ENCODE measurements at places on chromosomes 11 and 22.

DNA sequence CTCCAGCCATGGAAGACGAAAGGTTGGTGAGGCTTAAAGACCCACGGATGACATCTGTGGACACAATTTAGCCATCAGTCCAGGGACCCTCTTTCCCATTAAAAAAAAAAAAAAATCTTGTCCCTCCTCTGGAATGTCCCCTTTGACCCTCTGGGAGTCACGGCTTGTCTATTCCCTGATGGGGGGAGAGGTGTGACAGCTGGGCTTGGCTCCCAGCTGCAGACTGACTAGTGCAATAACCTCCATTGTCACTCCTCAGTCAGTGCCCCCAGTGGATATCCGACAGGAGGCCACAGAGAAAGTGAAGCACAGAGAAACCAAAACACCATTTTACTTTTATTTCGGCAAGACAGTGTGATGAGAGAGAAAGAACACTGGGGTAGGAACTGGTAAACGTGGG lies 2.7 kb upstream of the VSIG2 start:
- DNase-seq: no peak

- peak; percentile 31 for DNase-seq
These were observed 33.4 kb downstream of the SERPIND1 start for GRCh38 chr22:20807315-20807752.

- DNase-seq: no peak
These were observed 10.5 kb upstream of the C11orf24 start for GRCh38 chr11:68282141-68282860.

GRCh38 chr11:2442589-2442988 lies 1.7 kb downstream of the TRPM5 start:
- DNase-seq: peak; percentile 55

GRCh38 chr11:19673924-19674729 lies 38.5 kb upstream of the NAV2 start:
- no peak for DNase-seq

- no peak for DNase-seq
These were observed 11.3 kb upstream of the ACER3 start for GRCh38 chr11:76849376-76849775.

- DNase-seq: no peak
These were observed 9.9 kb downstream of the MICAL2 start for GRCh38 chr11:12120031-12121008.

DNA sequence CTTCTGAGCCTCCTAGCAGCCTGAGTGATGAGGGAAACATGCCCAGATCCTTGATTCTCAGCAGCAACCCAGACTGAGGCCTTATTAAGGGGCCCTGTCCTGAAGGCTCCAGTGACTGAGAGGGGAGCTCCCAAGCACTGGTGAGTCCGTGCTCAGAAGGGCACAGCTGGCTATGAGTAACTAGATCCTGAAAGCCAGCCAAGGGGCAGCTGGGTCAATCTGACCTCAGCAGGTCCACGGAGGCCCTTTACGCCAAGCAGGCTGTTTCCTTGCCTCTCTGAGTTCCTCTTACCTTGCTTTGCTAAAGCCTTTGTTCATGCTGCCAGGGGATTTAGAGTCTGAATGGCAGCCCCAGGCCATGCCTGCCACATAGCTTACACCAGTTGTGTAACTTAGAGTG lies 19.3 kb upstream of the MIEF1 start:
- no peak for DNase-seq

DNA sequence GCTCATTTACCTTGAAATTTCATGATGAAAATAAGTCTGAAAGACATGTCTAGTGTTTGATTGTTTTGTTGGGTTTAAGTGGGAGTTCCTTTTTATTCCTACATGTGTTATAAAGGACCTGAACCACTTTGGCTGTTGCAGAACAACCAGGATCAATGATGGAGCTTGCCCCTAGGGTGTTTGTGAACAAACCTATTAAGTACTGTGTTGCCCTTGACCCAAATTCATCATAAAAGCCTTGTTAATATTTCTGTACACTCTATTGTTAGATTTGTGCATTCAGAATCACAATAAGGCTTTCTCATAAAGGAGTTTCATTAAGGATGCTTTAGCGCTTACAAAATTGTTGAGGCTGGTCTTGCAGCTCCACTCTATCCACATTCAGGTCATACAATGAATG lies 452.6 kb downstream of the NELL1 start:
- no peak for DNase-seq

DNA sequence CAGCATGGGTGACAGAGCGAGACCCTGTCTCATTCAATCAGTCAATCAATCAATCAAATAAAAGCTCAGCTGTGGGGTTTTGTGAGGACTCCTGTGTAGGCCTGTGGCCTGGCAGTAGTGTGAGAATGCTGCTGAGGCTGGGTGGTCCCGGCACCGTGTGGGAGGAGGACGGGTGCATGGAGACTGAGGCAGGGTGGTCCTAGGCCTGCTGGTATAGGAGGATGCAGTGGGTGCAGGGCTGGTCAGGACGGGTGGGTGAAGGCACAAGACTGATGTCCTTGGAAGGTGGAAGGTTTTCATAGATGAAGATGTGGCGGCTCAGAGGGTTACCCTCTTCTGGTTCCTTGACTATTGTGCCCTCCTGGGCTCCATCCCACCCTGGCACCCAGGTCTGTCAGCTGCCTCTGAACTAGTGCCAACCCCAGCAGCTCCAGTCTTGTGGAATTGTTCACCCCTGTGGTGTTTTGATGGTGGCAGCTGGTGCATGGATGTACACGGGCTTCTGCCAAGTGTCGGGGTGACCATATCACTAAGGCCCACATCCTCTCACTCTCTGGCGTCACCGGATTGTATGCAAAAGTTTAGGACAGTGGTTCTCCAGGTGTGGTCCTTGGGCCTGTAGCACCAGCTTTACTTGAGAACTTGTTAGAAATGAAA lies 23.7 kb downstream of the TANGO2 start:
- no peak for DNase-seq

DNA sequence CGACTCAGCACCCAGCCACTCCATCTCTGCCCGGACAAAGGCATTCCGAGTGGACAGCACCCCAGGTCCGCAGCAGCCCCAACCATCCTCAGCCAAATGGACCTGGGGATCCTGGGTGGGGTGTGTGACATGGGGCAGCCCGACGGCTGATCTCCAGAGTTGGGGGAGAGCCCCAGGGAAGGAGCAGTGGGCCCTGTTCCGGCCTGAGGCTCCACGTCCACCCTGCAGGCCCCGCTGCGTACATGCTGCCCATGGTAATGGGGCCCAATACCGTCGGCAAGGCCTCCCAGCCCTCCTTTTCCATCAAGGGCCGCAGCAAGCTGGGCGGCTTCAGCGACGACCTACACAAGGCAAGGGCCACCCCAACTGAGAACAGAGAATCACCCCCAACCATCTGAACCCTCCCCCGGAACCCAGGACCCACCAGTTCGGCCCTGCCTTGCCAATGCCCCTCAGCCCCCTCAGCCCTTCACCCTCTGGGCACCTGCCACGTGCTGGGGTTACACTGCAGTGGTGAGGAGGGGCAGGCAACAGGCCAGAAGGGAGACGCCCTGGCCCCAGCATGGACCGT lies 5.4 kb downstream of the SCGB1C1 start:
- DNase-seq: no peak

- DNase-seq: no peak
These were observed 36.3 kb upstream of the SOX6 start for GRCh38 chr11:16392616-16393015.

DNA sequence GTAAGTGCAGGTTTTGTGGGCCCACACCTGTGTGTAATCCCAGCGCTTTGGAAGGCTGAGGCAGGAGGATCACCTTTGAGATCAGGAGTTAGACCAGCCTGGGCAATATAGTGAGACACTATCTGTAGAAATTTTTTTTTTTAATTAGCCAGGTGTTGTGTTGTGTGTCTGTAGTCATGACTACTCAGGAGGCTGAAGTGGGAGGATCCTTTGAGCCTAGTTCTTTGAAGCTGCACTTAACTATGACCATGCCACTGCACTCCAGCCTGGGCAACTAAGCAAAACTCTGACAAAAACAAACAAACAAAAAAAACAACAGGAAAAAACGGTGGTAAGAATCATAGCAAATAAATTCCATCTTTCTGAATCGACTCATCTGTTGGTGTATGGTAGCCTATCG lies 268.6 kb upstream of the PDGFD start:
- no peak for DNase-seq

DNA sequence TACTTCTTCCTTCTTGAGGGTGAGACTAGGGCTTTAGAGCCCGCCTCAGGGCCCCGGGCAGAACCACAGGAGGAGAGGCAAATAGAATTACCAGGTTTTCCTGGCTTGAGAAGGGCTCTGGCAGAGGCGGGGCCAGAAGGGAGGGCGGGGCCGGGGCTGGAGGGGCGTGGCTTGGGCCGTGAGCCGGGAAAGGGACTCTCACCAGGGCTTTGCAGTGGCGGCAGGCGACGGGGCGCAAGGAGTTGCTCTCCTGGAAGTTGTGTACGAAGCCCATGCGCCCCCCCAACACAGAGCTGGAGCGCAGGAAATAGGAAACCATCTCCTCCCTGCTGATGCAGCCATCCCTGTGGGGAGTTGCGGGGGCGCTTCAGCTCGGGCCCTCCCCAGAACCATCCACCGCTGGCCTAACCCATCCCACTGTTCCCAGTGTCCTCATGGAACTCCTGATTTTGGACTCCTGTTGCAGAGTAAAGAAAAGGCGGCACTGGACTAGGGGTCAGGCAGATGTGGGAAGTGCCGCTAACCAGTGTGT lies 6.9 kb upstream of the NRXN2 start:
- DNase-seq: no peak

GRCh38 chr11:34064291-34064690 lies 12.8 kb downstream of the CAPRIN1 start:
- DNase-seq: no peak

DNA sequence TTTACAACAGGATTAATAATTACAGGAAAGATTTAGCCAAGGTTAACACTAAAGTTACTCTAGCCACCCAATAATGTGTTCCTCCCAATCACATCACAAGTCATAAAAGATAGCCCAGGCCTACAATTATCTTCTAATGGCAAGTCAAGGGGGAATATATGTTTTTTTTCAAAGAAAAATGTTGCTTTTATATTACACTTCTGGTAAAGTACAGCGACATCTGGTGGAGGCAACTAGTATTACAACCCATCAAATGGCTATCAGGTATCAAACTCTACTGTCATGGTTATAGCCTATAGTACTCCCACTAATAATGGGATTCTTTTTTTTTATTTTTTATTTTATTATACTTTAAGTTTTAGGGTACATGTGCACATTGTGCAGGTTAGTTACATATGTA lies 71.8 kb downstream of the XRRA1 start:
- DNase-seq: no peak

DNA sequence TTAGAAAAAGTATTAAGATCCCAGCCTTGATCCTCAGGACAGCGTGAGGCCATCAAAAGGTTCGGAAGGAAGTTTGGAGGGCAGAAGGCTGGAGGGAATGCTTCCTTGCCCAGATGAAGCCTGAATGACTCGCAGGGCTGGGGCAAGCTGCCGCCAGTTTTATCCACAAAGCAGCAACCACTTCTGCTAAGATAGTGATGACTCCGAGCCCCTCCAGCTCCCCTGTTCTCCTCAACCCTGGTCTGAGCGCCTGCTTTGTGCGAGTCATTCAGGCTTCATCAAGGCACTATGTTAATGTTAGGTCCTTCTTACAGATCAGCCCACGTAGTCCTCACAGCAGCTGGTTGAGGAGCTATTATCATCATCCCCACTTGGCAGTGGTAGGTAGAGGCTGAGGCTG lies 158.8 kb downstream of the COMMD9 start:
- DNase-seq: no peak

DNA sequence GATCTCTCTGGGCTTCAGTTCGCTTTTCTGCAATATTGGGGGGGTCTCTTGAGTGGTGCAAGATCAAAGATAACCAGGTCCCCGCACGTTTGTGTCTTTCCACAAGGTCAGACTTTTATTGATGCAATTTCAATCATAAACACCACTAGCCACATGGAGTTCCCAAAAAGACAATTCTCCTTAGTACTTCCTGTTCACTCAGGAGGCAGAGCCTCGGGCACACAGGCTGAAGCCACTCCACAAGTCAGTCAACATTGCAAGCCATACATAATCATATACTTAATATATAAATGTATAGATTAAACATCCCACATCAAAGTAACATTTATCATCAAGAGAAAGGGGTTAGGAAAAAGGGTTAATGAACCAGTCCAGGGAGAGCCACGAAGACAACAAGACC lies 12.0 kb downstream of the ST14 start:
- DNase-seq: no peak
